ENCODE measurements at places on chromosomes 11 and 22.

GRCh38 chr11:69305885-69306540 lies 12.1 kb downstream of the MYEOV start:
- DNase-seq: no peak

DNA sequence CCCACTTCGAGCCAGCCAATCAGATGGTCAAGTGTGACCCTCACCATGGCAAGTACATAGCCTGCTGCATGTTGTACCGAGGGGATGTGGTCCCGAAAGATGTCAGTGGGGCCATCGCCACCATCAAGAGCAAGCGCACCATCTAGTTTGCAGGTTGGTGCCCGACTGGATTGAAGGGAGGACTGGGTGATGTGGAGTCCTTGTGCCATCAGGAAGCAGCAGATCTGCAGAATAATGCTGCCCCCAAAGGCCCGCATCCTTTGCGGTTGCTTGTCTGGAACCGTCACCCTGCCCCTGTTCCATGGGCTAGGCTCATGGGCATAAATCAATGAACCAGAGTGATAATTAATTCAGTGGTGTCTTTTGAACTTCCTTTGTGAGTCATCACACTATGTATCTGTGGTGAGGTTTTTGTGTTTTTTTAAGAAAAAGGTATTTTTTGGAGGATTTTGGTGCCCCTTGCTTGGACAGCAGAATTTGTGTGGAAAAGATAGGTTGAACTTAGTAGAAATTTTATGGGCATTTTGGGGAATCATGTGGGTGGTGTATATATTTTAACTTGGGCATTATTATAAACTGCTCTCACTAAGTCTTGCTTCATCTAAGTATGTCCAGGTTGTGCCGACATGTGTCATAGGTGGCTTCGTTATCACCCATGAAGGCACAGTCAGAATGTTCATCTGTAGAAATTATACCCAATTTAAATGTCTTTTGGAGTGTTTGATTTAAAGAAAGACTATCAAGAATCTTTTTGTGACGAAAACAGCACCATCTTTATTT lies 22.3 kb downstream of the LRRC74B start:
- DNase-seq: no peak

- DNase-seq: no peak
Observed at GRCh38 chr22:45867906-45868555, 108.9 kb downstream of the WNT7B start.

DNA sequence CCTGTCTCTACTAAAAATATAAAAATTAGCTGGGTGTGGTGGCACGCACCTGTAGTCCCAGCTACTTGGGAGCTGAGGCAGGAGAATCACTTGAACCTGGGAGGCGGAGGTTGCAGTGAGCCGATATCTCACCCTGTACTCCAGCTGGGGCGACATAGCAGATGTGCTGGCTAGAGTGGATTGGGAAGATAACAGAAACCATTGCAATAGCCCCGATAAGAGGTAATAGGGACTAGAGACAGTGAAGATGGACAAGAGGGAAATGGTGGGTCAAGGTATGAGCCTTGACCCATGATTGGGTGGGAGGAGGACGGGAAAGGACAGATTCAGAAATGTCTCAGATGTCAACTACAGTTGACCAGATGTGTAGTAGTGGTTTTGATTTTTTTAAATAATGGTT lies 6.1 kb downstream of the SWAP70 start:
- no peak for DNase-seq
